ENCODE measurements at places on chromosomes 5 and 9.

GRCh38 chr5:124507688-124508087 is 238.8 kb downstream of the ZNF608 start:
- DNase-seq: no peak

GRCh38 chr5:107598958-107599357 is 71.8 kb downstream of the EFNA5 start:
- no peak for DNase-seq

DNA sequence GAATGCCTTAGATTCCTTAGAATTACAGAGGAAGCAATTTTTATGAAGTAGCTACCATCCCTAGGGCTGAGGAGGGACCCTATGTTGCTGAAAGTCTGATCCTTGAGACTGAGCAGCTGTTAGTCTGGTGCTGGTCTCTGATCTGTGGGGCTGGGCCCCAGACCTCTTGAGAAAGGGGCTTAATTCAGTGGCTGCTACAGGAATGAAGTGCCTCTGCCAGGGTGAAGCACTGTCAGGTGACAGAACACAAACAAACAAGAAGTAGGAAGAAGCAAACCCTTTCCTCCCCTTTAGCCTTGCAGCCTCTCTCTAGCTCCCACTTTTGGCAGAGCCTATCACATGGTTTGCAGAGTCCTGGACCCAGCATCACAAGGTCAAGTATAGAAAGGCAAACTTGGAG is 64.0 kb upstream of the STC2 start:
- DNase-seq: no peak

- no peak for DNase-seq
Measured at GRCh38 chr5:15864536-15865215, 314.9 kb downstream of the MARCHF11 start.

DNA sequence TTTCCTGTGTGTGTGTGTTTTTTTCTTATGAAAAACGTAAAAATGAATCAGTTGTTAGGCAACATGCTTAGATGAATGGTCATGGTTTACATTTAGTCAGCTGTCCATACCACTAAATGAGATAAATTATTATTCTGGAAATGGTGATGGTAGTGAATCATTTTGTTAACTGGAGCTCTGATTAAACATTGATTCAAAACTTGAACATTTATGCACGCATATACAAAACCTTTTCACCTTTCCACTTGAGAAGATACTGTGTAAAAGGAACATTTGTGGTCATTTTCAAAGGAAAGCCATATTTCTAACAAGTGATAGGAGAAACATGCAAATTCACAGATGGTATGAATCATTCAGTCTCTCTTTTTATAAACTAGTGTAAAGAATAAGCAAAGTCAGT is 162.0 kb downstream of the SLC25A46 start:
- no peak for DNase-seq

DNA sequence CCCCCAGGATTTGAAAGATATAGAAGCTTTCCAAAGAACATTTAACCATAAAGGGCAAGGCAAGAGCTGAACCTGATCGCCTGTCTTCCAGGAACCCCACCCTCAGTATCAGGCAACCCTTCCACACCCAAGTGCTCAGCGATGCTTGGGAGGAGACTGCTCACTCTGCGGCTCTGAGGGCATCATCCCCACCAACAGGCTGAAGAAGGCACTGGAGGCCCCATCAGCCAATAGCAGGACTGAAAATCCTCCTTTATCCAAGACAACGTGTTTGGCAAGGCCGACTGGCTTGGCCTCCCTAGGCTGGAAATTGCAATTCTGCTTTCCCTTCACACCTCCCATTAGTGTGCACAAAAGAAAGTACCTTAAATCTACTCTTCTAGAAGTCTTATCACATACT is 1.4 kb upstream of the PPP2CA start:
- DNase-seq: peak; percentile 30

DNA sequence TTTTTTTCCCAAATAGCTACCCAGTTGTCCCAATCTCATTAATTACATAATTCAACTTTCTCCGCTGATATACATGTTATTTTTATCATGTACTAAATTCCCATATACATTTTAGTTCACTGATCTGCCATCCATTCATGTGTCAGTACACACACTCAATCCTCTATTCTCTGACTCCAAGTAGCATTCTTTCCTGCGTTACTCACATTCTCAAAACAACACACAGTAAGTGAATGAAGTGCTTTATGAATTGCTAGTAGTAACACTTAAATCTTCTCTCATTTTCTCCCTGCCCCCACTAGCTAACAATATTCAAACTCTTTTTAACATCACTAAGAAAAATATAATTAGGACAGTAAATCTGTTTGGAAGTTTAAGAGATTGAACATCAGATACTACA is 8.9 kb downstream of the ZNF366 start:
- no peak for DNase-seq

GRCh38 chr9:33242609-33243134 is 2.7 kb downstream of the SPINK4 start:
- DNase-seq: no peak

DNA sequence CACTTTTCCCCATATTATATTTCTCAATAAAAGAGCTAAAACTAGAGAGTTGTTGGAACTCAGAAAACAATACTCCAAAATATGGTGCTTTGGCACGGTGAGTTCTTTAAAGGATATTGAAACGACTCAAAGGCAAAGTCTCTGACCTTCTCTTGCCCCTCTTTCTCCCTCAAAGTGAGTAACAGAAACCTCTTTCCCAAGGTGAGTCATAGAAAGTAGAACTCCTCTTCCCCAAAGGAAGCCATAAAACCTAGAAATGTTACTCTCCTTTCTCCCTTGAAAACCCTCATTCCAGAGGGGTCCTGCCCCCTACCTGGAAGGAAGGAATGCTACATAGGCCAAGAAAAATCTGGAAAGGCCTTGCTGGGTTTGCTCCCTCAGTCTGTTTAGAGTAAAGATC is 47.5 kb downstream of the RAPGEF6 start:
- no peak for DNase-seq

DNA sequence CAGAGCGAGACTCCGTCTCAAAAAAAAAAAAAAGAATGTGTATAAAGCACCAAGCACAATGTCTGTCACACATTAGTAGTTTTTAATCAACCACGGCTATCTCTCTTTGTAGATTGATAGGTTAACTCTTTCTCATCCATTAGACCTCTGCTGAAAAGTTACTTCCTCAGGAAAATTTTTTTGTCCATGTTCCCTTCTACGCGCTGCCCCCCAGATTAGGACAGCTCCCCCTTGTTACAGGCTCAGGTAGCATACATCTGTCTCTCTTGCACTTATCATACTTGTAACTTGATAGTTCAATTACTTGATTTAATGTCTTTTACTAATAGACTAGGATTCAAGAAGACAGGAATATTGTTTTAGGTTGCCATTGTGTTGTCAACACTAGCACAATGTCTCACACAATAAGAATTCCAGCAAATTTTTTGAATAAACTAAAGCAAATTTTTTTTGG is 1.5 kb downstream of the SPDL1 start:
- no peak for DNase-seq

- no peak for DNase-seq
Measured at GRCh38 chr5:92519811-92520632, 1061.0 kb downstream of the NR2F1-AS1 start.

GRCh38 chr5:104267320-104268015 is 704.9 kb upstream of the NUDT12 start:
- DNase-seq: no peak

DNA sequence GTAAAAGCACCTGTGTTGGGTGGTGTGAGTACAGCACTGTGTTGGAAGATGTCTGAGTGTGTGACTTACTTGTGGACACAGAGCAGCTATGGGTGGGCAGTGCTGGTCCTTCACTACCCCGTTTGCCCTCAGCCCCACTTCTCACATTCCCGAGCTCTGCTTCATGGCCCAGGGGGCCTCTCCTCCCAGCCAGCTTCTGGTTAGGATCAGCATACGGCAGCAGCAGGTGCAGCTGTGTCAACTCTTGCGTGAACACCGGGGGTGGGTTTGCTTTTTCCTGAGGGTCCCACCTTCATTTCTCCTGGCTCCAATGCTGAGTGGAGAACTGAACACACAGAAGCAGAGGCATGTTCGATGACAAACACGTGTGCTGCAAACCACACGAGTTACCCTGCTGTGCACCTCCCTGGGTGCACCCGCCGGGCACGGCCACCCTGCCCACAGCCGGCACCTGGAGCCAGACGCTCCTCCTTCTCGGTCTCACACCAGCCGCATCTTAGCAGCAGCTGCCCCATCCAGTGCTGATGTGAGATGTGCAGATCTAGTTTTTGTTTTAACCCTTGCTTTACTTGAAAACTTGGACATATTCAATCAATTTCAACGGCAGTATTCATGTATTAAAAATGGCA is 14.9 kb upstream of the SLC6A3 start:
- DNase-seq: no peak

DNA sequence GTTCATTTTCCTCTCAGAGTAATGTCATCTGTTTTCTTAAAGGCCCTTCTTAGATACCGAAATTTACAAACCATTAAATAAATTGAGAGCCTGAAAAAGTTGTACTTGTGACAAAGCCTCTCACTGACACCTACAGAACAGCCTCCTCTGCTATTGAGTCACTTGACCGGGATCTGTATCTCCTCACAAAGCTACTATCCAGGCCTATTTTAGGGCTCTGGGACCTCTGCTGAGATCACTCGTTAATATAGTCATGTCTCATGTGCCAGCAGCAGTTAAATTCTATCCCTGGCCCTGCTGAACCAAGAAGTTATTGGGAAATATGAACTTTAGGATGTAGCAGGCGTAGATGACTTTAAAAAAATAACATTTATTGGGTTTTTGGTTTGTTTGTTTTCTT is 31.1 kb downstream of the FBXO38 start:
- no peak for DNase-seq

- no peak for DNase-seq
Measured at GRCh38 chr9:89225991-89226471, 47.4 kb upstream of the SHC3 start.

- DNase-seq: peak; percentile 2
Measured at GRCh38 chr9:88537761-88538091, 2.7 kb downstream of the NXNL2 start.

DNA sequence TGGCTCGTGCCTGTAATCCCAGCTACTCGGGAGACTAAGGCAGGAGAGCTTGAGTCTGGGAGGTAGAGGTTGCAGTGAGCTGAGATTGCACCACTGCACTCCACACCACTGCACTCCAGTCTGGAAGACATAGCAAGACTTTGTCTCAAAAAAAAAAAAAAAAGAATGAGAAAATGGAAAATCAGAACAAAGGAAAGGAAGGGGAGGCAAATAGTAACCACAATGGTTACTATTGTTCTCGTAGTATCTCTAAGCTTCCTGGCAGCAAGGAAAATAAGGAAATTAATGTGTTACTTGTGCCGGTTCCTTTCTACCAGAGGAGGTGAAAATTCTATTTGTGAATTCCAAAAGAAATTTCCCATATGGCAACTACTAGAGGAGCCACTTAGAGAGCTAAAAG is 48.5 kb upstream of the BNC2 start:
- DNase-seq: no peak

DNA sequence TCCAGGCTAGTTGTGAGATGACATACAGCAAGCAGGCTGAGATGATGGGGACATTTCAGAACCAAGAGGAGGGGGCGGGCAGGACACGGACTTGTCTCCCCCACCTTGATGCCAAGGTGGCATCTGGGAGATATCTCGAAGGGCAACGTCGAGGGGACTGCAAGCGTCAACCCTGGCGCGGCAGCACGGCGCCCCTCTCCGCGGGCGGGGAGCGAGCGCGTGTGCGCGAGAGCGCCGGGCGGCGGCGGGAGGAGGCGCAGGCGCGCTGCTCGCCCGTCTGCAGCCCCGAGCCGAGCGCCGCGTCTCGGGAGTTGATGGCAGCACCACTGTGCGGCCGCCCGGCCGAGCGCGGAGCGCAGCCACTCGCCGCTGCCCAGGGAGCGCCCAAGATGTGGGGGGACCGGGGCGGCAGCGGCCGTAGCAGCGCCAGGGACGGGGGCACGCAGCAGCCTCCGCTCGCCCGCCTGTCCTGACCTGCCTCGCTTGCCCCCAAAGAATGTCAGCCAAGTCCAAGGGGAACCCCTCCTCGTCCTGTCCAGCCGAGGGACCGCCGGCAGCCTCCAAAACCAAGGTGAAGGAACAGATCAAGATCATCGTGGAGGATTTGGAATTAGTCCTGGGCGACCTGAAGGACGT is at the start of gene PRR16:
Gene PRR16, plus strand, starts transcription at position 310 of the 636 bp plus-strand sequence.
- no peak for DNase-seq

DNA sequence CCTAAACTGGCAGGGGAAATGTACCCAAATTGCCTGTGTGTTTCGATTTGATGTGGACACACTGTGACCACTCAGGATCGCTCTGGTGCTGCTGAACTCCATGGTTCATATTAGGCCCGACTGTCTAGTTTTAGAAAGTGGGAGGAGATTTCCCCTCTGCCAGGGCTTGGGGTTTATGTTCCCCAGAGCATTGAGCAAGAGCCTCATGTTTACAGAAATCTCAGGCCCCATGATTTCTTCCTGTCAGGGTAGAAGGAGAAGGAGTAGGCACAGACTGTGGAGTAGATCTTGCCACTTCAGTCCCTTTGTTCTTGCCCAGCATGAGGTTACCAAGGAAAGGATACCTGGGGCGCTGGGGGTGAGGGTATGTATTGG is 40.8 kb upstream of the GLRX start:
- no peak for DNase-seq

DNA sequence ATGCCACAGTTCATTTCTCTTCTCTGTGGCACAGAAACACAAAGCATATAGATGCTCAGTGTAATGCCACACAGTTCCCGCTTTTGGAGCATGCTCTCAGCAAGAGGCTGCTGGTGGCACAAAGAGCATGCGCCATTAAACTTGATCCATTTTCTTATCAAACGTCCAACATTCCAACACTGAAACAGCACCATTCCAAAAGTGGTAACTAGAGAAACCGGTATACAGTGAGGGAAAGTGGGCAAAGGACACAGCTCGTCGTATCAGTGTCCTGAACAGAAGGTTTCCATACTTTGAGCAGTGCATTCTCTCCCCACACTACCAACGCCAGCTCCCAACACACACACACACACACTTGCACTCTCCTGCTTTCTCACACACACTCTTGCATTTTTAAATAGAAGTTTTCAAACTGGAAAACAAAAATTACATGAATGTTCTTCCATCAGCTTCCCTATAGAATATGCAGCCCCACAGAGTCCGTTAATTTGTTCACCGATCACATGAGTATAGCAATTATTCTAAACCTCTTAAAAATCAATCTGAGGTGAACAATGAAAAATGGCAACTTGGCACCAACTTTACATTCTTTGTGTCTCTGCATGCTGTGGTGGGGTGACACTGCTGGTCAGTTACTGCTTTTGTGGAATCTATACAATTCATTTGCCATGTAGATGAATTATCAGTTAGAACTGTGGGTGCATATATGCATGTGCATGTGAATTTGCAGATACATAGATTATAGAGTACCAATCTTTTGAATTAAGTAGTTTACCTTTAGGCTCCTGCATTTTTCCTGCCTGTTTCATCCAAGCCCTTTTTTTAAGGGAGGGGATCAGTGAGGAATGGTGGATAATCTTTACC is 5.7 kb downstream of the NFIB start:
- no peak for DNase-seq

DNA sequence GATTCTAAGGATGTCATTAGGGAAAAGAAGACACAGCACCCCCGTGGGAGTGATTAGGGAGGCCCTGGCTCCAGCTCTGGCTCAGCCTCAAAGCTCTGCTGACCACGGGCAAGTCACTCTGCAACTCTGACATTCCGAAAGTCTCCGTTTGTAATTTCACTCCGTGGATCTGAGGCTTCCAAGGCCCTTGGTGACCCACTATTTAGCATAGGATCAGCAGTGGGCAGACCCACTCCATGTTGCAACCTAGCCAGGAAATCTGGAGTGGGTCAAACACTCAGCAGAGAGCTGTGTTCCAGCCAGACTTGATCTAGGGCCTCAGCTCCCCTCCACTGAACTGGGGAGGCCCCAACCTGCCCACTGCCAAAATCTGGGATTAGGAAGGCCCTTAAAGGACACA is 11.8 kb downstream of the PHF19 start:
- DNase-seq: no peak

- DNase-seq: no peak
Measured at GRCh38 chr5:40478766-40479165, 200.9 kb upstream of the PTGER4 start.

Data from OCI-LY7 (cell line).